Heart right ventricle (tissue), 16 donors: ENCODE measurements at places on chromosomes 1 and 21. TPM values are rescaled to one million over a fixed set of nuclear protein-coding genes. Genes with fewer than 3 reads are reported as not detected.

DNA sequence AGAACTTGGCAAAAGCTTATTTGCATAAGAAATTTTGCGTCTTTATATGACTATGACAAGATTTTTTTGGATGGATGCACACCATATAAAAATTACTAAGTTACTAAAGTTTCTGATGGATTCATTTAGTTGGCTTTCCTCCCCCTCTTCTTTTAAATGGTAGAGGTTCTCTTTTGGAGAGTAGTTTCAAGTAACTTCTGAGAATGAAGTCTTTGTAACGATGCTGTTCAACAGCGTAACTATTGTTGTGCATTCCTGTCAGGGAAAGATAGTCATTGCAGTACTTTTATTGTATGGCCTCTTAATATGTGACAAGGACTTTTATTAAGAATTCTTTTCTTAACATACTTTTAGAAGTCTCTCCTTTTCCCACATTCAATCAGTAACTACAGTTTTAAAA lies 16.0 kb downstream of the NFIA start:
- no peaks in the 10 kb centered on the region for H3K36me3 ChIP-seq
- H3K4me3 ChIP-seq, result no peak overlapping the region
- no peak for DNase-seq
- H3K4me1 ChIP-seq, result peaks cover 77% of the 10 kb centered on the region

DNA sequence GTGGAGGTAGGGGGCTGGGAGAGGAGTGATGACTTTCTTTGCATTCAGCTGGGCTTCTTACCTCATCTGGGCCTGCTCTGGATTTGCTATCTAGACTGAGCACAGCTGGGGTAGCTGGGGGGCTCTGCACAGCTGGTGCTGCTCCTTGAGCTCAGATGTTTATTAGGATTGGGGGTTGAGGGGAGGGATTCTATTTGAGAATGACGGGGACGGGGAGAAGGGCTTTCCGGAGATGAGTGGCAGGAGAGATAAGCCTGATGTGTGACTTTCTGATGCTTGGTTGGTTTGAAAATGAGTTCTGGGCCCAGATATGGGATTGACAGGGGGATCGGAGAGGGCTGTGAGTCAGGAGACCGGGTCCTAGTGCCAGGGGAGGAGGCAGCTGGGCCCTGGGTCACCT lies 146.1 kb upstream of the CSF3R start:
- H3K36me3 ChIP-seq, result no peaks in the 10 kb centered on the region
- no peaks in the 10 kb centered on the region for H3K4me1 ChIP-seq
- peaks cover 47% of the 10 kb centered on the region for H3K27me3 ChIP-seq
- no peak overlapping the region for H3K27ac ChIP-seq

Gene SLC45A1
- total RNA-seq, result 0.72 TPM

GRCh38 chr1:28359592-28360239 lies 9.8 kb upstream of the PHACTR4 start:
- H3K27me3 ChIP-seq, result no peaks in the 10 kb centered on the region
- no peaks in the 10 kb centered on the region for H3K36me3 ChIP-seq
- H3K4me1 ChIP-seq, result peaks cover 5% of the 10 kb centered on the region
- DNase-seq, result peak; percentile 65
- H3K4me3 ChIP-seq, result no peak overlapping the region

- peaks cover 6% of the 10 kb centered on the region for H3K4me1 ChIP-seq
- DNase-seq, result no peak
- no peak overlapping the region for H3K27ac ChIP-seq
- H3K4me3 ChIP-seq, result no peak overlapping the region
- no peaks in the 10 kb centered on the region for H3K27me3 ChIP-seq
Measured at GRCh38 chr1:171910786-171911185, 69.5 kb downstream of the DNM3 start.

DNA sequence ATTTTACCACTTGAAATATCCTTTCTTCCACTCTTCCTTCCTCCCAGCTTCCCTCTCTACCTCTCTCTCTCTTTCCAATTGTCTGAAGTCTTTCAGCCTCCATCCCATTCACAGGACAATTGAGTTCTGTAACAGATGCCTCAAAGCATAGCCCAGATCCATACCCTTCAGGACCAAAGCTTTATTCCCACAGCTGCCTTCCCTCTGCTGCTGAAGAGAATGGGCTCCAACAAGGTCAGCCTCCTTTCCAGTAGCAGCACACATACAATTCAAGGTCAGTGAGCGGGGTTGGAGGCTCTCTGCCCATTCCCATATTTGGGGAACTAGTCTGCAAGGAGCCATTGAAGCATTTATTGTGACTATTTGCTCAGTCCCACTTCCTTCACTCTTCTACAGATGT lies 179.9 kb downstream of the DPYD start:
- no peak overlapping the region for H3K4me3 ChIP-seq
- H3K36me3 ChIP-seq, result no peaks in the 10 kb centered on the region
- H3K27me3 ChIP-seq, result no peaks in the 10 kb centered on the region
- DNase-seq, result no peak
- no peaks in the 10 kb centered on the region for H3K4me1 ChIP-seq

- H3K36me3 ChIP-seq, result no peaks in the 10 kb centered on the region
- H3K27me3 ChIP-seq, result no peaks in the 10 kb centered on the region
- peak; percentile 27 for DNase-seq
- H3K27ac ChIP-seq, result no peak overlapping the region
- no peak overlapping the region for H3K4me3 ChIP-seq
Measured at GRCh38 chr1:40404670-40405462, 31.3 kb downstream of the SMAP2 start.

Gene FAM72B
- 0.13 TPM for total RNA-seq

DNA sequence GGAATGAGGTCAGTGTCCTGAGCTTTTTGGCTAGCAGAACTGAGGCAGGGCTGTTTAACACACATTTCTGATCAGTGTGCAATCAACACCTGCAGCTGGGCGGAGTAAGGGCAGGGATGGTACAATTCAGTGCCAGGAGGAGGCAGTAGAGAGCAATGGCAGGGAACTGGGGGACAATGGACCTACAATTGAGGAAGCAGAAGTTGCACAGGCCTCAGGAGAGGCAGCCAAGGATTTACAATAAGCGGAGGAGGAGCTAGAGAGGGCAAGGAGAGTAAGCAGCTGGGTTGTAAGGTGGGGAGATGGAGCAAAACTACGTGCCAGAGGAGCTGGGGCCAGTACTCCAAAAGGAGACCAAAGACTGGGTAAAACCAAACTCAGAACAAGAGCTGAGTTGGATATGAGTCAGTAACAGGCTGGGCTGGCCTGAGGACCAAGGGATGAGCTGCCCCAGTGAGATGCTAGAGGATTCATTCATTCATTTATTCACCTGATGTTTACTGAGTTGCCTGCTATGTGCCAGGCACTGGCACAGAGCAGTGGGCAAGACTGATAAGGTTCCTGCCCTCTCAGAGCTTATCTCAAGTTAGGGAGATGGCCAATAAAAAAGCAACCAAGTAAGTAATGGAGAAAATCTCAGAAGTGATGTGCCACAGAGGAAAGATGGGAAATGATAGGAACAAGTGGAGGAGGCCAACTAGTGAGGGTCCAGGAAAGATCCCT lies 10.4 kb upstream of the GALE start:
- H3K27me3 ChIP-seq, result no peaks in the 10 kb centered on the region
- H3K4me1 ChIP-seq, result no peaks in the 10 kb centered on the region
- no peak overlapping the region for H3K4me3 ChIP-seq
- H3K36me3 ChIP-seq, result no peaks in the 10 kb centered on the region

GRCh38 chr1:111392460-111392945 lies 35.0 kb downstream of the OVGP1 start:
- no peaks in the 10 kb centered on the region for H3K27me3 ChIP-seq
- no peaks in the 10 kb centered on the region for H3K4me1 ChIP-seq
- no peak overlapping the region for H3K4me3 ChIP-seq
- H3K27ac ChIP-seq, result no peak overlapping the region
- no peaks in the 10 kb centered on the region for H3K36me3 ChIP-seq

DNA sequence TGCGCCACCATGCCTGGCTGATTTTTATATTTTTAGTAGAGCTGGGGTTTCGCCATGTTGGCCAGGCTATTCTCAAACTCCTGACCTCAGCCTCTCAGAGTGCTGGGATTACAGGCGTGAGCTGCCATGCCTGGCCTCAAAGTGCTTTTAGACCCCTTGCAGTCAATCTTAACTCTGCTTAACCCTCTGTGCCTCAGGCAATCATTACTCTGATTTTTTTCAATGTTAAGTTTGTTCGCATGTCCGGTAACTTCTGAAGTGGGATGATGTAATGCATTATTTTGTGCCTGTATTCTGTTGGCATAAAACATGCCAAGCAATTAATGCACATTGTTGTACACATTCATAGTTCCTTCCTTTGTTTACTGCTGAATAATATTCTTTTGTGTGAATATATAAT lies 18.6 kb downstream of the SMG7 start:
- H3K4me1 ChIP-seq, result peaks cover 3% of the 10 kb centered on the region
- no peak overlapping the region for H3K4me3 ChIP-seq
- no peak overlapping the region for H3K27ac ChIP-seq
- H3K36me3 ChIP-seq, result no peaks in the 10 kb centered on the region

DNA sequence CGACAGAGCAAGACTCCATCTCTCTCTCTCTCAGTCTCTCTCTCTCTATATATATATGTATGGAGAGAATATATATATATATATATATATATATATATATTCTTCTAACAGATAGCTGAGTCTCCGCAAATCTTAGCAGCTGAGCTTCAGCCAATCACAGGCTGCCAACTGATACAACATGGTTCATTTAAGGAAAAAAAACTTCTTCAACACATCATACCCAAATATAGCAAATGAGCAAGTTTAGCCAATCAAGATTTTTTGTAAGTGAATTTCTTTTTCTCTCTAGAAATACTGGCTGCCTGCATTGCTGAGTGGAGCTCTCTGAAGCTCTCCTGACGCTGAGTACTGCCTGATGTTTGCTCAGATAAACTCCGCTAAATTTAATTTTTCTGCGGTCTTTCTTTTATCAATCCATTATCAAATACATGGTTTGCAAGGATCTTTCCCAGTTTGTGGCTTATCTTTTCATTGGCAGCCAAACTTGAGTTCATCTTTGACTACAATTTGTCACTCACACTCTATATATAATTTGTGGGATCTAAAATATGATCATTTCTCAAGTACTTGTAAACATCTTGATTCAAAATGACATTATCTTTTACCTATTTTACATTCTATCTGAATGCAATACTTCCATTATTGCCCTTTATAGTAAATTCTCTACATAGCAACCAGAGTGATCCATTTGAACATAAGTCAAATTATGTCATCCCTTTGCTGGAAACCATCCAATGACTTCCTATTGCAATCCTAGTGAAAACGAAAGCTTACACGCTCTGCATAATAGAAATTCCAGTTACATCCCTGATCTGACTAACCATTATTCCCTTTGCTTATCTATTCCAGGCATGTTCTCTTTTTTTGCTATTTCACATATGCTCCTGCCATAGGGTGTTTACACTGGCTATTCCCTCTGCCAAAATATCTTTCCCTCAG lies 2131.7 kb downstream of the MRPL39 start:
- H3K27me3 ChIP-seq, result no peaks in the 10 kb centered on the region
- no peaks in the 10 kb centered on the region for H3K36me3 ChIP-seq
- DNase-seq, result no peak
- no peak overlapping the region for H3K4me3 ChIP-seq
- no peak overlapping the region for H3K27ac ChIP-seq

Gene MFSD2A
- not detected for total RNA-seq

GRCh38 chr1:77424236-77424635 lies 142.4 kb downstream of the AK5 start:
- H3K27ac ChIP-seq, result no peak overlapping the region
- no peaks in the 10 kb centered on the region for H3K36me3 ChIP-seq
- DNase-seq, result no peak
- H3K27me3 ChIP-seq, result no peaks in the 10 kb centered on the region
- H3K4me1 ChIP-seq, result no peaks in the 10 kb centered on the region
- no peak overlapping the region for H3K4me3 ChIP-seq

DNA sequence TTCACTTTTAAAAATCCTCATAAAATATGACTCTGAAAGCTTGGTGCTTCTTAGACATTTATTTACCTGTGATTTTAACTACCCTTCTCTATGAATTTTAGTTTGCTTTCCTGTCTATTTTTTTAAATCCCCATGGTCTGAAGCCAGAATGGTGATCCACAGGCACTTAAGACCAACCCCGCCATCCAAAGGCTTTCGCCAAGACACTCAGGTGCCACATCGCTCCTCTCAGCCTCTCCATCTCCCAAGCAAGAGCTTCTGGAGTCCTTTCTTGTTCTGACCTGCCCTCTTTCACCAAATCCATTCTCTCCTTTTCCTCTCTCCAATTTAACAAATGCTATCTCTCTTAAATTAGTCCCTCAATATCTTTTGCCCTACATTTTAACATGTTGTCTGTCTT lies 464.6 kb downstream of the PCP4 start:
- no peaks in the 10 kb centered on the region for H3K4me1 ChIP-seq
- no peak overlapping the region for H3K4me3 ChIP-seq
- no peaks in the 10 kb centered on the region for H3K36me3 ChIP-seq
- DNase-seq, result no peak
- H3K27ac ChIP-seq, result no peak overlapping the region
- H3K27me3 ChIP-seq, result no peaks in the 10 kb centered on the region

GRCh38 chr1:230715510-230715909 lies 1.6 kb upstream of the AGT start:
- no peaks in the 10 kb centered on the region for H3K27me3 ChIP-seq
- no peak for DNase-seq
- H3K4me1 ChIP-seq, result peaks cover 36% of the 10 kb centered on the region
- H3K4me3 ChIP-seq, result no peak overlapping the region
- H3K36me3 ChIP-seq, result no peaks in the 10 kb centered on the region

Gene KRTAP11-1
- not detected for total RNA-seq

- no peaks in the 10 kb centered on the region for H3K4me1 ChIP-seq
- no peak for DNase-seq
- H3K36me3 ChIP-seq, result no peaks in the 10 kb centered on the region
- no peaks in the 10 kb centered on the region for H3K27me3 ChIP-seq
- H3K27ac ChIP-seq, result no peak overlapping the region
Measured at GRCh38 chr1:912740-913301, 10.9 kb upstream of the SAMD11 start.

Gene FOXD2
- total RNA-seq, result not detected

Gene HMCN1
- 12.4 TPM for total RNA-seq

DNA sequence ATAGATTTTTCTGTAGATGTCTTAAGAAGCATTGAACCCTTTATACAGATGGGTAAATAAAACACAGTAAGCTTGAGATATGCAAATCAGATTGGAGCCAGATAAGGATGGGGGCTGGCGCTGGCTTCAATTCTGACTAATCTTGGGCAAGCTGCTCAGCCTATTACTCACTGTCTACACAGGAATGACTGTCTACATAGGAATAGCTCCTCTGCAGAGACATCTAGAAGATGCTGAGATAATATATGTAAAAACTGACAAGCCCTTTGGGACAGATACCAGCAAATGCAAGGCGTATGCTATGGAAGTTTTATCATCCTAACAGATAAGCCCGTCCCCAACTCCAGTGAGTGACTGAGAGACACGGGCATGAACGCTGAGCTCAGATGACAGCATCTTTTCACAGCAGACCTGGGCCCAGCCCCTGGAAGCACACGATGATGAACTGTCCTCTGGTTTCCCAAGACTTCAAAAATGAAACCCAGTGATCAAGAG lies 1.7 kb downstream of the CLDN14 start:
- H3K36me3 ChIP-seq, result no peaks in the 10 kb centered on the region
- no peaks in the 10 kb centered on the region for H3K27me3 ChIP-seq
- no peak overlapping the region for H3K4me3 ChIP-seq
- no peak overlapping the region for H3K27ac ChIP-seq
- H3K4me1 ChIP-seq, result no peaks in the 10 kb centered on the region

DNA sequence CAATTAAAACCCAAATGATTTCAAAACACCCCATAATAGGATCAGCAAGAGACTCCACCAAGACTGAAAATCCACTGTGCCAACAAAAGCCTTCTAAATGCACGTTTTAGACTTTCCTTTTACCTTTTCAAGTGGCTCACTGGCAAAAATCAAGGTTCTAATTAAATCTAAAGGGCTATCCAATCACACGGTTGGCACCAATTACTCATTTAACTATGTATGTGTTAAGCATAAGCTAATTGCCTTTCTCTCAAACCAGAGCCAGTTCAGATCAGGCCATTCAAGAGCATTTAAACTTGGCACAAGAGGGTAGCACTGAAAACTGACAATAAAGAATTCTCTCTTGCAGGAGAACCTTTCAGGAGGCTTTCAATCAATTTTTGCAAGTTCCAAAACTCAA lies 139.5 kb downstream of the RGS7 start:
- H3K4me3 ChIP-seq, result no peak overlapping the region
- no peaks in the 10 kb centered on the region for H3K27me3 ChIP-seq
- no peak overlapping the region for H3K27ac ChIP-seq
- no peaks in the 10 kb centered on the region for H3K4me1 ChIP-seq
